Stimulated activated naive B cell treated with anti-CD40 and anti-IgM and Interleukin-4, amounts not matched to agents 10 μg/mL and 1 μg/mL and 100 μg/mL, for 72 hours (primary cell): ENCODE measurements at places on chromosomes 2 and 18.

- peak overlapping the region; percentile 72 for H3K27ac ChIP-seq
- H3K4me1 ChIP-seq, result peaks cover 24% of the 10 kb centered on the region
- H3K36me3 ChIP-seq, result no peaks in the 10 kb centered on the region
- H3K4me3 ChIP-seq, result peak overlapping the region; percentile 82
- DNase-seq, result no peak
These were observed 1.1 kb downstream of the AGFG1 start for GRCh38 chr2:227473122-227473461.

DNA sequence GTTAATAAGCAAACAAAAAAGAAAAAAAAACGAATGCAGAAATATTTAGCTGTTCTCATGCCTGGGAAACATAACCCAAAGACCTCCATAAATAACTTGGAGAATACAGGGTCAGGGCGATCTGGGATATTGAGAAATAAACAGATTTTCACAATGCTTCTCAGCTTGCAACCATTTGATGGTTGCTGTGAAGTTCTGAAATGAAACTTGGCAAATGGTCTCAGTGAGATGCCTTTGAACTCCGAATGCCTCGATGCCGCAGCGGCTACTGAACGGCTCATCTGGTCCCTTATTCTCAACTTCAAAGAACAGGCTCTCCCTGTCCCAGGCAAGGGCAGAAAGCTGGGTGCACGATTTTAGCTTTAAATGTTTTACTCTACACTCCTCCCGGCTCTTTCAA, 78.1 kb downstream of the ZNF516 start:
- no peak for DNase-seq
- no peaks in the 10 kb centered on the region for H3K27me3 ChIP-seq
- H3K36me3 ChIP-seq, result peaks cover 17% of the 10 kb centered on the region

GRCh38 chr2:25063876-25064660, 22.2 kb downstream of the EFR3B start:
- DNase-seq, result no peak
- H3K4me1 ChIP-seq, result peaks cover 10% of the 10 kb centered on the region
- H3K27ac ChIP-seq, result no peak overlapping the region
- H3K27me3 ChIP-seq, result no peaks in the 10 kb centered on the region
- no peaks in the 10 kb centered on the region for H3K36me3 ChIP-seq

GRCh38 chr2:26449278-26450030, 28.5 kb downstream of the OTOF start:
- H3K4me3 ChIP-seq, result no peak overlapping the region
- H3K27me3 ChIP-seq, result peaks cover 13% of the 10 kb centered on the region
- DNase-seq, result no peak
- H3K36me3 ChIP-seq, result no peaks in the 10 kb centered on the region

GRCh38 chr2:236827997-236828396, 257.7 kb upstream of the COPS8 start:
- H3K27me3 ChIP-seq, result peaks cover 3% of the 10 kb centered on the region
- no peaks in the 10 kb centered on the region for H3K4me1 ChIP-seq
- no peaks in the 10 kb centered on the region for H3K36me3 ChIP-seq
- H3K27ac ChIP-seq, result no peak overlapping the region
- no peak for DNase-seq

DNA sequence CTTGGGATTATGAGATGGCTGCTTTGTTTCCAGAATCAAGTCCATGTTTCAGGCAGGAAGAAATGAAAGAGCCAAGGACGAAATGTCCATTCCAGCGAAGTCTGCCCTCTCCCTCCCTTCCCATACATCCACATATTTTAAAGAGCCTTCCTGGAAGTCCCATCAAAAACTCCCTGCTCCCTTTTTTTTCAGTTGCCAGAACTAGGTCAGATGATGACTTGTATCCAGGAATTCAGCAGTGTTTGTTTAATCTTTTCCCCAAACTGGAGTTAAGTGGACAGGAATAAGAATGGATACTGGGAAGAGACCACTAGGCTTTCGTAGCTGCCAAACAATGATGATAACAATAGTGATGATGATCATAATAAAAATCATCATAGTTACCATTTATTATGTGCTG, 198.7 kb downstream of the MEIS1 start:
- H3K27me3 ChIP-seq, result no peaks in the 10 kb centered on the region
- H3K4me1 ChIP-seq, result no peaks in the 10 kb centered on the region
- H3K27ac ChIP-seq, result no peak overlapping the region

DNA sequence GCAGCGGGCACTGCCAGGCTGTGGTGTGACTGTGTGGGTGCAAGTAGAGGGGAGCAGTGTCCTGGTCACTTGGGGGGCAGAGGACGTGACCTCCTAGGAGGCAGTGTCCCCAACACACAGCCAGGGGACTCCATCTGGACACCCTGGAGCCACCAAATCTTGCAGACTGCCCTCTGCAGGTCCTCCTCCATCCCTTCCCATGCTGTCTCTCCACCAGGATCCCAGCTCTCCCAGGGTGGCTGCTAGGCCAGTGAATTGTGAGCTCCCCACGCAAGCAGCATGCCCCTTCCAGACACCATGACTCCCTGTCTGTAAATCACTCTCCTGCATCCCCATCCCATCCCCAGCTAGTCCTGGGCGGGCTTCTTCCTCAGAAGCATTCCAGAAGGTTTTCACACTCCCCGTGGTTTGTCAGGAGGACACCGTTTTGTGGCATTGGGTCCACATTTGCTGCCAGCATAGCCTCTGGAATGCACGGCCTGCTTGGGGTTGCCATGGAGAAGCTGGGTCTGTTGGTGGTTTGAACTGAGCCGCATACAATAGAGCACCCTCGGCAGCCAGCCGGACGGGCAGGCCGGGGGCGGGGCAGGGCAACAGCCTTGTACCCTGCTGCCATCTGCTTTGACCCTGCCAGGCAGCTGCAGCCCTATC, 210.7 kb downstream of the KLHL29 start:
- no peaks in the 10 kb centered on the region for H3K36me3 ChIP-seq
- H3K4me3 ChIP-seq, result no peak overlapping the region
- no peaks in the 10 kb centered on the region for H3K4me1 ChIP-seq
- DNase-seq, result no peak

DNA sequence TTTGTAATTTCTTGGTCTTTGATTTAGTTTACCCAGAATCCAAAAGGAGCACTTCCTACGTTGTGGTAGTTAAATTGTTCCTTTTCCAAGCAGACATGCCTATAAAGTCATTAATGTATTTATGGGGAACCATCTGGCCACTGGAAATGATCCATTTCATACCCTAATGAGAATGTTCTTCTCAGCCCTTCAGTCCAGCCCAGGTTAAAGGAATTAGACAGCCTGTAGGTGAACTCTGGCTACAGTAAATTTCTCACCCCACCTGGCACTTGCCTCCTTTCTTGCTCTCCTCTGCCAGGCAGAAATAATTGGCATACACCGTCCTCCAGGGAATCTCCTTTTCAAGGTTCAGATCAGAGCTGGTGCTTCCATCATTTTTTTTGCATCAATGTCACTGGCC, 121.1 kb downstream of the SETBP1 start:
- H3K4me1 ChIP-seq, result peaks cover 76% of the 10 kb centered on the region
- no peak for DNase-seq
- H3K27ac ChIP-seq, result peak overlapping the region; percentile 80
- H3K27me3 ChIP-seq, result no peaks in the 10 kb centered on the region
- H3K36me3 ChIP-seq, result peaks cover 78% of the 10 kb centered on the region

GRCh38 chr2:236177967-236178889, 10.0 kb upstream of the GBX2 start:
- peaks cover 1% of the 10 kb centered on the region for H3K4me1 ChIP-seq
- DNase-seq, result no peak
- peaks cover 3% of the 10 kb centered on the region for H3K36me3 ChIP-seq
- peaks cover 95% of the 10 kb centered on the region for H3K27me3 ChIP-seq

GRCh38 chr2:156332534-156333273, at the start of gene NR4A2:
TSS of gene NR4A2 (minus strand) at chr2:156332721. CDS start at chr2:156330186, 2,535 bp downstream.
- peaks cover 27% of the 10 kb centered on the region for H3K27me3 ChIP-seq
- H3K4me1 ChIP-seq, result peaks cover 81% of the 10 kb centered on the region
- DNase-seq, result peak; percentile 84
- H3K27ac ChIP-seq, result peak within 1 kb of the TSS; percentile 99
- H3K36me3 ChIP-seq, result peaks cover 46% of the 10 kb centered on the region
